Left lung (tissue), 14 donors: ENCODE measurements at places on chromosomes 7 and 10. TPM values are rescaled to one million over a fixed set of nuclear protein-coding genes. Genes with fewer than 3 reads are reported as not detected.

DNA sequence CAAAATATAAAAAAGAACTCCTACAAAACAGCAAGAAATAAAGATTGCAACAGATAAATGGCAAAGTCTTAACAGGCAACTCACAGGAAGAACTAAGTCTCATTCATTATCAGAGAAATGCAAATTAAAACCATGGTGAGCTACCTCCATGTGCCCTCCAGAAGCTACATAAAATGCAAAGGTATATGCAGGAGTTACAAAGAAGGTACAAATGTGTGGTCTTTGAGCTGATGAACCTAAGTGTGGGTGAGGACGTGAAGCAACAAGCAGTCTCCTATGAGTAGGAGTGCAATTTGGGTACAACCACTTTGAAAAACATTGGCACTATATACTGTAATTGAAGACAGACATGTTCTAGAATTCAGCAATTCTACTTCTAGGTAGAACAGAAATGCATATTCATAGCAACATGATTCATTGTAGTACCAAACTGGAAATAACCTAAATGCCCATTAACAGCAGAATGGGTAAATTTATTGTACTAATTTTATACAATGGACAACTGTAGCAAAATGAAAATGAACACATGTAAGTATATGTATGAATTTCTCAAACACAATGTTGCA lies 61.6 kb upstream of the KCNMA1 start:
- DNase-seq: no peak

- DNase-seq: no peak
Observed at GRCh38 chr7:112515989-112516388, 35.2 kb downstream of the LSMEM1 start.

DNA sequence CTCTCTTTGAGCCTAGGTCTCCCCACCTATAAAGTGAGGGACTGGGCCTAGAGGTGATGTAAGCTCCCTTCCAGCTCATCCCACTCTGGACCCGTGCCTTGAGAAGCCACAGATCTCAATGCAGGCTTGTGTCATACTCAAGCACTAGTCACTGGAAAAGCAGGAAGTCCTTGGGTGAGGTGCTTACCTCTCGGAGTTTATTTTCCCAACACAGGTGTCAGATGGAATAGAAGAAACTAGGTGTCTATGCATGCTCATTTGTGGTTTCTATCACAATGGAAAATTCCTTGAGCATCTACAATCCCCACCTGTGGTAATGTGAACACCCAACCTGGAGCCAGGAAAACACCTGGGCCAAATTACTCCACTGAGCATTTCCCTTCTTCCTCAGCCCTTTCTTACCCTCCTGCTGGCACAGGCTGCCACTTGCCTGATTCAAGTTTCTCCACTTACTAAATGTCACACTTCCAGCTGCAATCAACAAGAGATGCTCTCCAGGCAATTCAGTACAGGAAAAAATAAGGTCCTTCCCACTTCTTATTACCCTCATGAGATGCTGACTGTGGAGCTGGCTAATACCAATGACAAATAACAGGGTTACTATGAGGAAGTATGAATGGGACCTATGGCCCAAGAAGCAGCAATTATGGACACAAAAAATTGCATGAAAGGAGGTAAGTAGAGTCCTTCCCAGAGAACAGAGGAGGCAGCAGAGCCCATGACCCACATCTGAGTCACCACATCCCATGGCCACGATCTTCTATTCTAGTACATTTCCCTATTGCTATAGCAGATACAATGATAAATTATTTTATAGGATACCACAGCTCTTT lies 13.1 kb downstream of the LSM5 start:
- DNase-seq: no peak

GRCh38 chr7:9600974-9601373 lies 1167.6 kb downstream of the NXPH1 start:
- DNase-seq: no peak

DNA sequence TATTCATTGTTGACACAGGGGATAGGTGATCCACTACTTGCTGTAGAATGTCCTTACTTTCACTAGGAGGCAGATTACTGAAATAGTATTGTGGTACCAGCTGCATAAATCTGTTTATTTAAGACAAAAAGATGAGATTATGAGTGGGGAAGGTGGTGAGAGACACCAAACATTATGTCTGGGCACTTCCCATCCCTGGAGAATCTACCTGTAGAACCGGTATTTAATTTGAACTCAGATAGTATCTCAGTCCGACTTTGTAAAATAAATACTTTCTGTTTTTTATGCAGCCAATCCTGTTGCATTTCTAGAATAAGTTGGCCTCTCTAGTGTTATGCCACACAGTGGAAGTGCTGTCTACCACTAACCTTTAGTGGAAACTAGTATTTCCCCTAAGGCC lies 13.4 kb downstream of the BCCIP start:
- no peak for DNase-seq

- no peak for DNase-seq
Observed at GRCh38 chr10:17035446-17035845, 94.2 kb downstream of the CUBN start.

DNA sequence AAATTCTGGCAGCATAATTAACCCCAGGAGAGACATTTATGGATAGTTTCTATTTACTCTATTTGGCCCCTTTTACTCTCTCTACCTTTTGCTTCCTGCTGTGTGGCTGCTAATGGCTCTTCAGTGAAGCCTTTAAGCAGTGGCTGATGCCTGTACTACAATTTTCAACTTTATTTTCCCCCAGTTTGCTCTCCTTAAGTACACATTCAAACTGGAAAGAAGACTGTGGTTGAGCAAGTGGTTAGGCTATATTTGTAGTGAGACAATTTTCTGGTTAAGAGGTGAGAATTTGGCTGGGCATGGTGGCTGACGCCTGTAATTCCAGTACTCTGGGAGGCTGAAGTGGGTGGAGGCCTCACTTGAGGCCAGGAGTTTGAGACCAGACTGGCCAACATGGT lies 8.5 kb upstream of the RSBN1L start:
- no peak for DNase-seq

DNA sequence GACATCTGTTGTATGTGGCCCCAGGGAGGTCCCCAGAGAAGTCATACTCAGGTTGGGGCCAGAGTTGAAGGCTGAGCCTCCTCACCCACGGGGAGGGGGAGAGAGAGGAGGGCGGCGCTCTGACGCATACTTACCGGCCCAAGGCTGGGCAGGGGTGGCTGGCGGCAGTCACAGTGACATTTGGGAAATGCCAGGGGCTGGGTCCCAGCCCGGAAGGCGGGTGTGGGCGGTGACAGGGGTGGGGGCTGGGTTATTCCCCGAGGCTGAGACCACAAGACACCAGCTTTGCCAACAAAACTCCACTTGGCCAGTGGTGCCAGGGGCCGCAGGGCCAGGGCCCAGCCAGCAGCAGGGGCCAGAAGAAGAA lies 41.1 kb downstream of the RASGEF1A start:
- no peak for DNase-seq

DNA sequence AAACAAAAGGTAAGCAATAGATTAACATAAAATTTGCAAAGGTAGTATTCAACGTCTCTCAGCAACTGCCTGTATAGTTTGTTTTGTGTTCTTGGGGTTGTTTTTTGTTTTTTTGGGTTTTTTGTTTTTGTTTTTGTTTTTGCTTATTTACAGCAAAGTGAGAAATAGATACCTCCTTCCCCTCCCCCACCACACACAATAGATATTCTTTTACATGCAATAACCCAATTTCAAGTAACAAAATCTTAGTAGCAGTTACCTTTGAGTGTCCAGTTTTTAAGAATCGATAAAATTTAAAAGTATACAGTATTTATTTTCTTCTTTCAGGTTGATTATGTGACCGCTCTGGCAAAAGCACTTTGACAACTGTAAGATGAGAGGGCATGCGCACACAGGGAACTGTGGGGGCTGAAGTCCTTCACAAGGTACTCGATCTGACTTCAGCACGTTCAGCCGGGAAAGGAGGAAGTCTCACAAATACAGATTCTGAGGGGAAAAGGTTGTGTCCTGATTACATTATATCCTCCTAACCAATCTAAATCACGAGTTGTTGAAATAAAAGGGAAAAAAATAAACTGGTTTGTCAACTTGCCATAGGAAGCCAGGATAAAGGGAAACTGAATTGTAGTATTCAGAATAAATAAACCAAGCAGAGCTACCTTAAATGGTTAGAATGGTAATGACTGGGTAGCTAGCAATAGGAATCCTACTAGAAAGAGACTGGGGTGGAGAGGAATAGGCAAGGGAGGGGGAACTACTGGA lies 47.8 kb downstream of the CPEB3 start:
- DNase-seq: peak; percentile 37

SKIDA1 gene
- 4.2 TPM for polyA plus RNA-seq

- DNase-seq: no peak
Observed at GRCh38 chr10:129004398-129004797, 462.6 kb upstream of the MGMT start.

VKORC1L1 gene
- polyA plus RNA-seq: 37.4 TPM

- no peak for DNase-seq
Observed at GRCh38 chr10:21727452-21728168, 193.6 kb downstream of the MLLT10 start.

TCAF2 gene
- 6.4 TPM for polyA plus RNA-seq

- DNase-seq: no peak
Observed at GRCh38 chr10:75647675-75648074, 216.3 kb downstream of the LRMDA start.

DNA sequence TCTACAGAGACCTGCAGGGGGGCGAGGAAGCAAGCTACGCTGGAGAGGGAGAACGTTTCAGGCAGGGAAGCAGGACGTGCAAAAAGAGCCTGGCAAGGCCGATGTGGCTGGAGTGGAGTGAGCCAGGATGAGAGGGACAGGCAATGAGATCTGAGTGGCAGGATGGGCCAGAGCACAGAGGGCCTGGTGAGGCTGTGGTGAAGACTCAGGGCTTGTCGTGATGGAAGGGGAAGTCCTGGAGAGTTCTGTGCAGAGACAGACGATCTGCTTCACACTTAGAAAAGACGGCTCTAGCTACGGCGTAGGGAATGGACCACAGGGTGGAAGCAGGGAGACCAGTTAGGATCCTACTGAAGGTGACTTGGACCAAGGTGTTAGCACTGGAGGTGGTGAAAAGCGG lies 87.0 kb downstream of the SH3PXD2A start:
- DNase-seq: no peak

GRCh38 chr10:113423981-113424721 lies 128.7 kb upstream of the HABP2 start:
- no peak for DNase-seq

PAPOLB gene
- polyA plus RNA-seq: 0.12 TPM

DNA sequence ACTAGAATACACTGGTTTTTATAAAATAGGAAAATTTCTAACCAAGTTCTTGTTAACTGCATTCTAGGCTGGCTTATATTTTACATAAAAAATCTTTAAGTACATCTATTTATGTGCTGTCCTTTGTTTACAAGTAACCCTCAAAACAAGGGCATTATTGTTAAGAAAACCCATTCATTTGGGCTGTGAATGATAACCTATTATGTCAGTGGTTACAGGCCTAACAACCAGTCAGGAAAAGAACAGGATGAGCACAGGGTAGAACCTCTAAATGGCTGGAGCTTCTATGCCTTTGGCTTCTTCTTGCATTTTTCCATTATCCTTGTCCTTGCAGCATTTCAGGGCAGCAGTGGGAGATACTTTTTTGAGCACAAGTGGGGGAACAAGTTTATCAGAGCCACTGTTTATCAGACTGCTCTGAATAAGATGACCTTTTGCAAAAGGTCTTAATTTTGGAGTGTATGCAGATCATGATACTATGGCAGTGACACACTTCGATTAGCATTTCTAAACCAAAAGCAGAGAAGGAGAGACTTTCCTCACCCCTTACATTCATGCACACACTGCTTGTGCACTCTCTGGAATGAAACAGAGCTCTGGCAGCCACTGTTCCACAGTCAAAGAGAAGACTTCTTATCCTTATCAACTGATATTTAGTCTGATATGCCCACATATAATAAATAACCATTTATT lies 10.9 kb downstream of the GPR37 start:
- no peak for DNase-seq

DNA sequence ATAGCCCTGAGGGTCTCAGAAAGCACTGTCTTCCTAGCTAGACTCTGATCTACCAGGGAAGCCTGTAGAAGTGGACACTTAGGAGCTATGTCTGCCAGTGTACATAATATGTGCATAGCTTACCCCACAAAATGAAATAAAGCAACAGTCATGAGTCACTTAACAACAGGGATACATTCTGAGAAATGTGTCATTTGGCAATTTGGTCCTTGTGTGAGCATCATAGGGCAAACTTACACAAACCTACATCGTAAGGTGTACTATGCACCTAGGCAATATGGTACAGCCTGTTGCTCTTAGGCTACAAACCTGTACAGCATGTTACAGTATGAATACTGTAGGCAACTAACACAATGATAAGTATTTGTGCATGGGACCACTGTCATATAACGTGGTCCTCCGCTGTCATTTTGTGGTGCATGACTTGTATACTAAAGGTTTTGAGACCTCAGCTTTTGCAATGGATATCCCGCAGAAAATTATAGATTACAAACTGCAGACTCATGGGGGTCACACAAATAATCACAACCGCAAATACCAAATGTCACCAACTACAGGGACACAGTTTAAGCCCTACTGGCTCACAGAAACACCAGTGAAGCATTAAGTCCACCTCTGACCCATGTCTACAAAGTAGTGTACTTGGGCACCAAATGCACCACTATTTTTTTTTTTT lies 1.7 kb downstream of the URGCP start:
- DNase-seq: no peak

TMEM225B gene
- polyA plus RNA-seq: 1.6 TPM

- DNase-seq: no peak
Observed at GRCh38 chr7:117705630-117706029, 167.6 kb downstream of the CTTNBP2 start.

AQP1 gene
- polyA plus RNA-seq: 189 TPM

AKR1D1 gene
- polyA plus RNA-seq: not detected

DNA sequence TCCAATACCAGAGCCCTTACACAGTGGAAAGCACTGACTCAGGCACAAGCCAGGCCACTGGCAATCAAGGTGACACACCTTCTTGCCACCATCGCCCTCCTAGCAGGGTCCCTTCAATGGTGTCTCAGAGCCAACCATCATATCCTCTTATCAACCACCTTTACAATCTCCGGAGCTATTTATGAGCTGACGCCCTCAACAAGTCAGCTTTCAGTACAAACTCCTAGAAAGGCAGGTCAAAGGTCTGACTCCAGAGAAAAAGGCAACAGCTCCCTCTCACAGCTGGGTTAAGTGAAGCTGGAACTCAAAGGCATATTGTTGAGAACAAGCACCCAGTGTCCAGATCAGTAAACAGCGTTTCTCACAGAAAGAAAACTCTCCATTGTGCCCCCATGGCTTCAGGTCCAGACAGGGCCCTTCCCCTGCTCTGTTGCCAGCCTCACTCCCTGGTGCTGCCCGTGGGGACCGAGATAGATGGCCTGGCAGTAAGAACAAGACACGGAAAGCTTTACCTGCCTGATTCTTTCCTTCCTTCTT lies 2.4 kb downstream of the ZNF3 start:
- no peak for DNase-seq

GRCh38 chr10:114357515-114357996 lies 46.7 kb downstream of the AFAP1L2 start:
- no peak for DNase-seq

DNA sequence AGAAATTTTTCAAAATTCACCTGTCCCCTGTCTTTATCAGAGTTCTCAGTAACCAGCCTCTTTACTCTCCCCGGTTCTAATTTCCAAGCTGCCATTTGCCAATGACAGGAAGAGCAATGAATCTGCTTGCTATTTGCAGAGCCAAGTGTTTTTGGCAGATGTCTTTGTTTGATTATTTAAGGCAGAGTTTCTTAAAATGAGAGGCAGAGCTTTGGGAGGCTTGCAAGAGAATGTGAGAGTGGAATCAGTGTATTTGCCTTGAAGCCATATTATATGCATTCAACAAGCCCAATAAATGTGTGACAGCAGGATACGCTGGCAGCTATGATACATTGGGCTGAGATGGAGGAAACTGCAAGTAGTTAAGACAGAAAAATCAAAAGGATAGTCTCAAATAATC lies 196.5 kb downstream of the PHF14 start:
- DNase-seq: no peak

- peak; percentile 73 for DNase-seq
Observed at GRCh38 chr7:93015101-93015778, 102.5 kb downstream of the SAMD9 start.

RBM20 gene
- 0.78 TPM for polyA plus RNA-seq
